GM19239 (cell line): ENCODE measurements at places on chromosomes 12 and 14.
A peak's percentile ranks its signal among the peaks of the same experiment; 100 is the strongest.

GRCh38 chr14:77498984-77499527 is 440 bp upstream of the ISM2 start:
- DNase-seq = peak; percentile 41

DNA sequence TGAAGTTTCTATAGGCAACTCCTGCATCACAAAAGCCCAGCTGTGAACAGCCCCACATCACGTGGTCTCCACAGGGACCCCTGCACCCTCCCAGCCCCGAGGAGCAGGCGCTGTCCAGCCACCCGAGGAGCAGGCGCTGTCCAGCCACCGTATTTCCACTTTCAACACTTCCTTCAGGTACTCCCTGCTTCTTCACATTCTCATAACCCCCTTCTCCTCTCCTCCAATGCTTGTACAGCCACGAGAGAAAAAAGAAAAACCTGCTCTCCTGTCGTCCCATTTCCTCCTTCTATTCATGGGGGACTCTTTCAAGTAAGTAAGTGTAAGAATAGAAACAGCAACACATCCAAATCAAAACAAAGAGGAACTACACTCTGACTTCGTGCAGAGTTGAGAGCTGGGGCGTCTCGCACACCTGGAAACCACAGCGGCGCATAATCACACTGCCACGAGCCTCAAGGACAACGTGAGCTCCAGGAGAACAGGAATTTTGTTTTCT is 11.9 kb downstream of the CDC42BPB start:
- DNase-seq = peak; percentile 23

DNA sequence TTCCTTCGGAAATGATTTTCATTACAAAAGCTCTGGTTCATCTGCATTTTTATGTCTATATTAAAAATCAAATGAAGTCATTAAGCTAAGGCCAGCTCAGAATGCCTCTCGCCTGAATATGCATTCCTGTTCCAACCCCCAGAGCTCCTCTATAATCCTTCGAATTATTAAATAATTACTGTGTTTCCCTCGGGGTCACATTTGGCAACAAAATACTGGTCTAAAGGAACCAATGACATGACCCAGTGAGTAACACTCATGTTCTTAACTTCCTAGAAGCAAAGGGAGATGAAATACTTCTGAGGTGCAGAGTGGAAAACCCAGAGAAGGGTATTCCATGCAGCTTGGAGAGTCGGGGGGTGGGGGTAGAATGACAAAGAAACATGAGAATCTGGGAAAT is 68.3 kb downstream of the FOXN3 start:
- DNase-seq = no peak

DNA sequence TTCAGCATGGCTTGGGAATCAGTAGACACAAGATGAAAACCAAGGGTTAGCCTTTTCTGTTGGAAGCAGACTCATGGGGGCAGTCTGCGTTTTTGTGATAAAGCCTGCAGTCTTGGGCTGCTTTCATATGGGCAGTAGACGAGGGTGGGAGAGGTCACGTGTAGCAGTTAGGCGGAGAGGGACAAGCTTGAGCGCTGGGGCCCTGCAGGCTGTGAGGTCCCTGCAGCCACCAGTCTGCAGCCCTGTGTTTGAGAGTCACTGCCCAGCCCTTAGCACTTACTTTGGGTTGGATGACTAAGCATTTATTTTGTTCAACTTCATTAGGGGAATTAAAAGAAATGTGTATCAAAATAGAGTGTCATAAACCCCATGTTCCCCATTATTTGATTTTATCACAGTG is 37.2 kb downstream of the EP400 start:
- DNase-seq = no peak

GRCh38 chr12:76649099-76649498 is 89.5 kb upstream of the OSBPL8 start:
- DNase-seq = no peak
